ENCODE measurements at places on chromosomes 6 and 20.

DNA sequence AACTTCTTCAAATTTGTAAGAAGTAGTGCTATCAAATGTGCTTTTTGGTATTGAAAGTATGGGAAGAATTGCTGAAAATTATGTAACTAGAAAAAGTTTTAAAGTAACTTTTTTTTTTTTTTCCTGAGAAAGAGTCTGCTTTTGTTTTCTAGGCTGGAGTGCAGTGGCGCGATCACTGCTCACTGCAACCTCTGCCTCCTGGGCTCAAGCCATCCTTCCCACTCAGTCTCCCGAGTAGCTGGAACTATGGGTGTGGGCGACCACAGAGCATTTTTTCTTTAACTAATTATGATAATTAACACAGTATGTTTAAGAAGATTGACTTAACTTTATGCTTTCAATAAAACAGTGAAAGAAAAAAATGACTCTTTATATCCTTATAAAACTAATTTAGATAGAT lies 38.4 kb downstream of the BMP5 start:
- DNase-seq, result no peak

GRCh38 chr6:76790881-76791280 lies 672.4 kb downstream of the HTR1B start:
- DNase-seq, result no peak

- no peak for DNase-seq
These were observed 10.9 kb upstream of the SLC2A12 start for GRCh38 chr6:134063121-134063965.

DNA sequence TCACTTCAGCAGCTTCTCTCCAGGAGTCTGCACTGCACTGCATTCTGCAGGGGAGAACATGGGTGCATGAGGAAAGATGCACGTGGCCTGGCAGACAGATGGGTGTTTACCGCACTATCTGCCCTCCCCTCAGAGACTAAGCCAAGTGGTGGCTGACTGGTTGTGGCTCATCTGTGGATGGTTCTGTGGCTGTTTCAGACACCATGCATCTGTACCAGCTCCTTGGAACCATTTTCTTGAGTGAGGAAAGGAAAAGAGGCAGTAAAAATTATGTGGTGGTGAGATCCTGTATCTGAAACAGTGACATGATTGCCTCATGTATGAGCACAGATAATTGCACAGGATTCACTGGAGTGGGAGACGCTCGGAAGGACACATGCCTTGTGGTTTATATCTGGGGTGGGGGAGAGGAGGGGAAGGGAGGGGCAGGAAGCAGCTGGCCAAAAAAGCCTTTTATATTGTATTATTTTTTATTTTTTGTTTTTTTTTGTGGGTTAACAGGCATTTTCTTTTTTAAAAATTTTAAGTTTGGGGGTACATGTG lies 161.7 kb downstream of the ERMARD start:
- no peak for DNase-seq

DNA sequence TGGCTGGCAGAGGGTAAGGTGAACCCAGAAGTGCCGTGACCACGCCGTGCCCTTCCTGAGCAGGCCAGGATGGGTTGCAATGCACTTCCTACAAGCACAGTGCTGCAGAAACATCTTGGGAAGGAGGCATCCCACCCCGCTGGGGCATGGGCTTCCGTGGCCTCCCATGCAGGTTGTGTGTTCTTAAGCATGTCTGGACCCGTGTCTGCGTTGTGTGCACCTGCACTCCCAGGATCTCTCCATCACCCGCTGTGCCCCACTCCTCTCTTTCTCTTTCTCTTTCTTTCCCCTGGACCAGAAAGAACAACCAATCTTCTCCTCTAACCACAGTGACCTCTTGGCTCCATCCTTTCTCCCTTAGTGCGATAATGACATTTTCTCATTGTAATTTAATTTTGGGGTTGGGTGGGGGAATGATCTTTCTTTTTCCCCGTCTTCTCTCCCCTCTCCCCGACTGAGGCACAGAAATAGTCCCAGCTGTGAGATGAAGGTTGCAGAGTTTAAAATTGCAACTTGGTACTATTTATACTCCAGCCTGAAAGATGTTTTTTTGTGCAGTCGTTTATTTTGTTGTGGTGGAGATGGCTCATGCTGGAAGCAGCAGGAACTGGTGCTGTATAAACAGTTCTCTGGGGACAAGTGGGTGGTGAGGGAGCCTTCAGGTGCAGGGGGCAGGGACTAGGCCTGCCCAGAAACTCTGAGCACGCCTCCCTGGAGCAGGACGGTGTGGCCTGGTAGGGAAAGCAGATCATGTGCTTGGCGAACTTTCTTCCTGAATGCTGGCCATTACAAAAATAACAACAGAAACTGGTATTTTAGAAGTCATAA lies 20.5 kb downstream of the BCAS4 start:
- peak; percentile 64 for DNase-seq

DNA sequence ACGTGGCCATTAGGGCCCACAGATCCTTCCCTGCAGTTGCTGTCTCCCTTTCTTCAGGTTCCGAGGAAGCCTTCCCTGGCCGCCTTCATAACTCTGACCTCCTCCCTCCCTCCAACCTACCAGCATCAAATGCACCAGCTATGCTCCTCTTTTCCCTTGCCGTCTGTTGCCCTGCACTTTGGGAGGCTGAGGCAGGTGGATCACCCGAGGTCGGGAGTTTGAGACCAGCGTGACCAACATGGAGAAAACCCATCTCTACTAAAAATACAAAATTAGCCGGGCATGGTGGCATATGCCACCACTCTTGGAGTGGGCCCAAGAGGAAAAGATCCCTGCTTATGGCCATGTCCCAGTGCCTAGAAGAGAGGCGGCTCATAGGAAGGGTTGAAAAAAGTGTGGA lies 31.8 kb downstream of the RNASET2 start:
- no peak for DNase-seq

DNA sequence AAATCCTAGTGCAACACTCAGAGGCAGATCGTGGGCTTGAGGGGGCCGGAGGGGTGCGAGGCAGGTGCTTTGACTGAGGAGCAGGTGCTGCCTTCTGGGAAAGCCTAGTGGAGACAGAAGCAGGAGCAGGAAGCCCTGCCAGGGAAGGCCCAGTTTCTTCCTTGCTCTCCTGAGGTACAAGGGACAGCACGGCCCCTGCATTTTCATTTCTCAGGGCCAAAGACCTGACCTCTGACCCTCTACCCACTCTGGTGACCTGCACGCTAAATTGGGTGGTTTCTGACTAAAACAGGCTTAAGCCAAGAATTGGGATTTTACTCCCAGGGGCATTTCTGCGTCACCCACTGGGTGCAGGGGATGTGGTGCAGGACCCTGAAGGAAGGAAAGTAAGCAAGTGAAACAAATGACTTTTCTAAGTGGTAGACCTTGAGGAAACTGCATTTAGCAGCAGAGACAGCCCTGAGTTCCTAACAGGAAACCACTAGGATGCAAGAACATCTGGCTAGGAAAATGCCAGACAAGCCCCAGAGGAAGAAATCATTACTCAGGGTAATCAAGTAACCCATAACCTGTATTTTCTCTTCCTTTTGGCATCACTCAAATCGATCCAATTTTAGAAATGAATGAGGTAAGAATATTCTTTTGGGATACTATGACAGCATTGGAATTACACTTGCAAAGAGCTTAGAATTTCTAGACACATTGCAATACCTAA lies 141.7 kb downstream of the CD164 start:
- no peak for DNase-seq

GRCh38 chr20:19858466-19859371 lies 100.7 kb downstream of the RIN2 start:
- DNase-seq, result no peak

DNA sequence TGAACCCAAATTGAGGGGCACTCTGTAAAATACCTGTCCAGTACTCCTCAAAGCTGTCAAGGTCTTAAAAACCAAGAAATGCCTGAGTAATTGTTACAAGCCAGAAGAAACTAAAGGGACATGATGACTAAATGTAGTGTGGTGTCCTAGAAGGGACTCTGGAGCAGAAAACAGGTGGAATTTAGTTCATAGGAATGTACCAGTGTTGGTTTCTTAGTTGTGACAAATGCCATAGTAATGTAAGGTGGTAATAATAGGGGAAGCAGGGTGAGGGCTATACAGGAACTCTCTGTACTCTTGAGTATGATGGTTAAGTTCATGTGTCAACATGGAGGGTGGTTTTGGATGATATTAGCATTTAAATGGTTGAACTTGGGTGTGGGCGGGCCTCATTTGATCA lies 92.3 kb downstream of the CNBD2 start:
- DNase-seq, result no peak
